ENCODE measurements at places on chromosomes 3 and 15. TPM values are rescaled to one million over a fixed set of nuclear protein-coding genes. Genes with fewer than 3 reads are reported as not detected.

- DNase-seq: peak; percentile 70
Observed at GRCh38 chr3:16247282-16248061, 17.3 kb downstream of the DPH3 start.

GRCh38 chr15:51853998-51854397 lies 24.5 kb downstream of the TMOD3 start:
- no peak for DNase-seq

DNA sequence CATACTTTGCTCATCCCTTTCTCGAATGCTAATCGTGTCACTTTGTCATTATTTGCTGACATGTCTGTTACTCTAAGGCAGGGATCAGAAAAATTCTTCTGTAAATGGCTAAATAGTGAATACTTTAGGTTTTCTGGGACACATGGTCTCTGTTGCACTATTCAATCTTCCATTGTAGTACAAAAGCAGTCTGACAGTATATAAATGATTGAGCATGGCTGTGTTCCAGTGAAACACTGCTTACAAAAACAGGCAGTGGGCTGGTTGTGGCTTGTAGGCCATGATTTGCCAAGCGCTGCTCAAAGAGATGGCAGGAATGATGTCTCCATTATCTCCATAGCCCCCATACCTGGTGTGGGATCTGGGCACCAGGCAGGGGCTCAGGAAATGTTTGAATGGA lies 45.6 kb downstream of the TMEM266 start:
- DNase-seq: no peak

DNA sequence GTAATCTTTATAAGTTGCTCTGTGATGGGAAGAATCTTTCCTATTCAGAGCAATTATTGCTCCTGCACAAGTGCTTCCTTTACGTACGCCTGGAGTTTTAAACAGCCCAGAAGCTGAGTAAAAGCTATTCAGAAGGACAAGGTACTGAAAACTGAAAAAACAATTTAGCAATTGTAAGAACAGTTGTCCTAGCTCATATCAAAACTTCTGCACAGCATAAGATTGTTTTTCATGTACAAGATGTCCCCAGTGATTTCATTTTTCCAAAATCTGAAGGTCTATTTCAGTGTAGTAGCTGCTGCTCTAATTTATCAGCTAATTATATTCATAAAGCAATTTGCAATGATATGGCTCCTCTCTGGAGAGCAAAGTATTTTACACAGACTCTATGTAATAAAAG lies 23.7 kb downstream of the KCNAB1 start:
- DNase-seq: no peak

DNA sequence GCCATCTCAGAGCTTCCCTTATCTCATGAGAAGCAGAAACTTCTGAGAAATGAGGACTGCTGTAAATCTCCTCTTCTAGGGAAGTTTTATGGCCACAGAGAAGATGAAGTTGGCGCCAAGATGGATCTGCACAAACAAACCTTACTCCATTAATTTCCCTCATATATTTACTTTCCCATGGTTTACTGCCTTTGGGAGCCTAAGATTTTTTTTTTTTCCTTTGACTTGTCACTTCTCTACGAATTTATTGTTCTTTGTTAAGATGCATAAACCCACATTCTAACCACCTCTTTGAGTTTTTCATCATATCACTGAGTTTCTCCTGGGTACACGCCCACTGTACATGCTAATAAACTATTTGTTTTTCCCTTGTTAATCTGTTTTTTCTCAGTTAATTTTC lies 21.5 kb upstream of the NPTN start:
- no peak for DNase-seq

GRCh38 chr3:15354485-15354884 lies 22.1 kb upstream of the SH3BP5 start:
- DNase-seq: no peak

DNA sequence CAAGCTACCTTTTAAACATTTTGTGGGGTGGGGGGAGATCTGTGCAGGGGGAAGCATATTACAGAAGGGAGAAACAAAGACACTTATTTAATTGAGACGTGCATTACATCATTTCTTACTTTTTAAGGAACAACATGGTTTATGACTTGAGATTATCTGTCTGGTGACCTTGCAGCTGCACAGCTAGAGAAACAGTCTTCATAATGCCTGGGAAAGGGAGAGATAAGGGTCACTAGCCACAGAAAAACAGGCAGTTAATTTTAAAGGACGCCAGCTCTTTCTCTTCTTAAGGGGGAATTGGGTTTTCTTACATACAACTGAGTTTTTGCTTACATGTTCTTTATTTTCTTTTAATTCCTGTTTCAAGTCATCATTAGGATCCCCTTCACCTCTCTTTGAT lies 147.9 kb downstream of the SST start:
- DNase-seq: no peak

The SNRPN gene
- total RNA-seq: 98.8 TPM
